ENCODE measurements at places on chromosomes 12 and 14.

GRCh38 chr12:68163560-68164081 lies 4.1 kb upstream of the IFNG start:
- DNase-seq, result no peak

- peak; percentile 71 for DNase-seq
These were observed 133.8 kb upstream of the NUDT4 start for GRCh38 chr12:93243689-93244513.

DNA sequence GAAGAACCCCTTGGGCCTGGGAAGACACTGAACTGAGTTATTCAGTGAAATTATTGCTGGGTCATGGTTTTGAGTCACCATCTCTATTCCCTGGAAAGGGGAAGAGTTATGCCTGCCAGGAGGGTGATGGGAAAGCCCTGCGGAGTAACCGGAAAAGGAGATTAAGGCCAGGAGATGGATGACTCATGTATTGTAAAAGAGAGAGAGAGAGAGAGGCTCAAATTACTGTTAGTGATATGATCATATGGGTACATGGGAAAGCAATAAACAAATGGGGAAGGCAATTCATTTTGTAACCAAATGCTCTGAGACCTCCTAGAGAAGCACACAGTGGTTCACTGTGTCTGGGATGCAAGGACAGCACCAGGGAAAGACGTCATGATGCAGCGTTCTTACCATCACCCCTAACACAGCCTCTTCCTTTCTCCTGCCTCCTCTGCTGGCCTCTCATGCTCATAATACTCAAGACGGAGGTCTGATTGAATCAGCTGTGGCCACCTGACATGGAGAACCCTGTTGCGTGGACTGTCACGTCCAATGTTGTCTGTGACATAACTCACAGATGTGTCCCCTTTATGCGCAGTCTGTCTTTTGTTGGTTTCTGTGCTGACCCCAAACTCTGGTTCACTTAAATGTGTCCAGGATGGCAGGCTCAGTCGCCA lies 243.7 kb downstream of the TMEM132D start:
- DNase-seq, result peak; percentile 73

DNA sequence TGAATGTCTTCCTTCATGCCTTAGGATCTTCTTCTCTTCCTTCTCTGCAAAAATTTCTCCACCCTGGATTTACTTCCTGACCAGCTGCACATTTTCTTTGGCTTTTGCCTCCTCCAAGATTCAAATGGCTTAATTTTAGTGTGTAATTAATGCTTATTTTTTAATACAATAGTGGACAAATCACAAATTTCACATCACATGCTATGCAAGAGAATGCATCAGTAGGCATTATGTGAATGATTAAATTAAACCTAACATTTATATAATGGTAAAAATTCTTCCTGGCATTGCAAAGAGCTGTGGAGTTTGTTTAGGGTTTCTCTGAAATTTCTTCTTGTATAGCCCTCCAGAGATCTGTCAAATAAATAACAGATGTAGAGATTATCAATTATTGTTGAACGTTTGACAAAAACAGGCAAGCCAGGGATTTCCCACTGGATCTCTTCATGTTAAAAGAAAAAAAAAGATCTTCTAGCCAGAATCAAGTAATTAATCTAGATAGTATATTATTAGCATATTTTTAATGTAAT lies 84.4 kb downstream of the NAV3 start:
- no peak for DNase-seq

DNA sequence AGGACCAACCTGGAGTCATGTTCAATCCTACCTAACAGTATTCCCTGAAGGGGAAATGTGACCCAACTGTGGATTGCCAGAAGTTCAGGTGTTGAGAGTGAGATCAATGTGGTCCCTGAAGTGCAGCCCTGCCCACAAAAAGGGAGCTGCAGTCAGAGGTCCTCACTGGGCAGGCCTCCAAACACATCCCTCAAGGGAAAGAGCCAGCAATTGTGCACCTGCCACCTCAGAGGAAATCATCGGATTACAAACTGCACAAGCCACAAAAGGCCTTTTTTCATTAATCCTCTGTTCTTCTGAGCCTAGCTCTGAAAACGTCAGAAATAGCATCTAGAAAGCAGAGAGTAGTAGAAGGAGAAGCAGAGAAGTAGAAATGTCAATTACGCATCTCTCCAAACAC lies 10.8 kb upstream of the MDM1 start:
- no peak for DNase-seq

DNA sequence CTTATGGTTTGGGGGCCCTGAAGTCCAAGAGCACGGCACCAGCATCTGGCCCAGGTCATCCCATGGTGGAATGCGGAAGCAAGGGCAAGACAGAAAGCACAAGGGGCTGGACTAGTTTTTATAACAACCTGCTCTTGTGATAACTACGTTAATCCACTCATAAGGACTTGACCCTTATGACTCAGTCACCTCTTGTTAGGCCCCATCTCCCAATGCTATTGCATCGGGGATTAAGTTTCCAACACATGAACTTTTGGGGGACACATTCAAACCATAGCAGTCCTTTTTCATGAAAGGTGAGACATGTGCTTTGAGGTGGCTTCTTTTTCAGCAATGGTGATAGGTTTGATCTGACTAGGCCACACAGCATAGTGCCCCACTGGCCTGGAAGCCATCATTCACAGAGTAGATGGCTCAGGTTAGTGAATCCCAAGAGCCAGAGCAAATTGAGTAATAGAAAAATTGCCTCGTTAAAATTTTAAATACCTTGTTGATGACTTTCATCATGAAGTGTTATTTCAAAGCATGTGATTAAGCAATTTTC lies 12.1 kb downstream of the FRMD6 start:
- no peak for DNase-seq

DNA sequence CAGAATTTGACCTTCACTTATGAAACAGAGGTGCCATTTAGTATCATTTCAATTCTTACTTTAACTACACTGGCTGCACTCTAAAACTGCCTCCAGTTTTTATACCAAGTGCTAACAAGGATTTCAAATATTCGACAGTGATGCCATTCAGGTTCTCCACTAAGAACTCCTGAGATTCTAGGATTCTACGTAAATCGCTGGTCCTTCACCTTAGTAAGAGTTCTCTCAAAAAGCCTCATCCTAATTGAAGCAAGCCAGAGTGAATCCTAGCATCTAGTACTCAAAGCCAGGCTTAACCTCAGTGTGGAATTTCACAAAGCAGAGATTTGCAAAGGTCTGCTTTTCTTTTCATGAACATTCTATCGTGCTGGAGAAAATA lies 3.5 kb downstream of the SLC38A2 start:
- no peak for DNase-seq

DNA sequence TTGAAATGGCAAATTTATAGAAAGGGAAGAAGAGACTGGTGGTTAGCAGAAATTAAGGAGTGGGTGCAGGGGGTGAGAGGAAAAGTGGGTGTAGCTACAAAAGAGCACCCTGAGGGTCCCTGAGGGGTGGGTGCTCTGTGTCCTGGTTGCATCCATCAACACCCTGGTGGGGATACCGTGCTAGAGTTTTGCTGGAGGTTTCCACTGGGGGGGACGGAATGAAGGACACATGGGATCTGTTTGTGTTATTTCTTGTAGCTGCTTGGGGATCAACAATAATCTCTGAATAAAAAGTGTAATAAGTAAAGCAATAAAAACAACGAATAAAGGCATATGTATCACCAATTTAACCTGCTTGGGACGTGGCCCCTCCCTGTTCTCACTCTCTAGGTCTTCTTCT lies 175.3 kb downstream of the KIF26A start:
- no peak for DNase-seq

DNA sequence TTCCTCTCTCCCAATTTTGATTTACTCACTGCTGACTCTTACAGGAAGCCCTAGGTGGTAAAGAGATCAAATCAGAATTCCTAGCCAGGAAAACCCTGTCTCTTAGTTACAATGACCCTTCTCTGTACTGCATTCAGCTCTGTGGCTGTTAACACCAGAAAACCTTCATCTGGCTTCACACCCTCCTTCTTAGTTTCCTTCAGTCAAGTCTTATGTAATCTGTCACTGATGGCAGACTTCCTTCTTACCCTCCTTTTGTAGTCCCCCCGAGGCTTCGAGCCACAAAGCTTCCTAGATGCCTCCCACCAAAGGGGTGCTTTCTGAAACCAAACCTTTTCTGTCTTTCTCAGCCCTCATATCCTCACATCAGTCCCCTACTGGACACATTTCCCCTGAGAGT lies 16.5 kb downstream of the NGDN start:
- no peak for DNase-seq

- no peak for DNase-seq
These were observed 179.6 kb upstream of the RPH3A start for GRCh38 chr12:112611908-112612307.

GRCh38 chr12:115051378-115051777 lies 367.4 kb upstream of the TBX3 start:
- no peak for DNase-seq

DNA sequence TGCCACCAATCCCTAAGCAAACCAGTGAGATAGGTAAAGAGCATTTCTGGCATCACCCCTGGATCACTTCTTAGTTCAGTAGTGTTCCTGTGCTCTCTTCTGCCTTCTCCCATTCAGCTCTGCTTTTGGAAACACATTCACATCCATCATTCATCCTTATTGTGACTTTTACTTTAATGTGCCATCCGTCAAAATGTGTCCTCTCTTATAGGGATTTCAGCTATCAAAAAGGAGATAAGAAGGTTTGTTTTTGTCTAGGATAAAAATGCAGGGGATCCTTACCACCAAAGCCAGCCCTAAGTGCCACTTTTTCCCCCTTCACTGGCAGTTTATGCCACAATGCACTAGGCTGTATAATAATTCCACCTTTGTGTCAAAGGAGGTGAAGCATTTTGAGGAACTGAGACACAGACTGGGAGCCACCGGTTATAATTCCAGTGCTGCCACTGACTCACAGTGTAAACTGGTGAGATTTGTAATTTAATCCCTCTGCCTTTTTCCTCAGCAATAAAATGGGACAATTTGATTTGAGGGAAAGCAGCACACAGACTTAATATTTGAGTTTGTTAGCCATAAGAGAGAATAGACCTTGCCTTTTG lies 158.6 kb downstream of the PAX9 start:
- no peak for DNase-seq

GRCh38 chr14:32192712-32193373 lies 9.0 kb upstream of the RNU6-7 start:
- no peak for DNase-seq

- no peak for DNase-seq
These were observed 15.1 kb upstream of the SUPT16H start for GRCh38 chr14:21398901-21399300.

GRCh38 chr12:124452576-124453331 lies 114.7 kb downstream of the NCOR2 start:
- no peak for DNase-seq

GRCh38 chr12:84919271-84919670 lies 6.7 kb upstream of the SLC6A15 start:
- peak; percentile 75 for DNase-seq

DNA sequence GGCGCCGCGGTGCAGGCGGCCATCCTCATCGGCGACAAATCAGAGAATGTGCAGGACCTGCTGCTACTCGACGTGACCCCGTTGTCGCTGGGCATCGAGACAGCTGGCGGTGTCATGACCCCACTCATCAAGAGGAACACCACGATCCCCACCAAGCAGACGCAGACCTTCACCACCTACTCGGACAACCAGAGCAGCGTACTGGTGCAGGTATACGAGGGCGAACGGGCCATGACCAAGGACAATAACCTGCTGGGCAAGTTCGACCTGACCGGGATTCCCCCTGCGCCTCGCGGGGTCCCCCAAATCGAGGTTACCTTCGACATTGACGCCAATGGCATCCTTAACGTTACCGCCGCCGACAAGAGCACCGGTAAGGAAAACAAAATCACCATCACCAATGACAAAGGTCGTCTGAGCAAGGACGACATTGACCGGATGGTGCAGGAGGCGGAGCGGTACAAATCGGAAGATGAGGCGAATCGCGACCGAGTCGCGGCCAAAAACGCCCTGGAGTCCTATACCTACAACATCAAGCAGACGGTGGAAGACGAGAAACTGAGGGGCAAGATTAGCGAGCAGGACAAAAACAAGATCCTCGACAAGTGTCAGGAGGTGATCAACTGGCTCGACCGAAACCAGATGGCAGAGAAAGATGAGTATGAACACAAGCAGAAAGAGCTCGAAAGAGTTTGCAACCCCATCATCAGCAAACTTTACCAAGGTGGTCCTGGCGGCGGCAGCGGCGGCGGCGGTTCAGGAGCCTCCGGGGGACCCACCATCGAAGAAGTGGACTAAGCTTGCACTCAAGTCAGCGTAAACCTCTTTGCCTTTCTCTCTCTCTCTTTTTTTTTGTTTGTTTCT lies 1.7 kb downstream of the HSPA2 start:
- DNase-seq, result no peak

DNA sequence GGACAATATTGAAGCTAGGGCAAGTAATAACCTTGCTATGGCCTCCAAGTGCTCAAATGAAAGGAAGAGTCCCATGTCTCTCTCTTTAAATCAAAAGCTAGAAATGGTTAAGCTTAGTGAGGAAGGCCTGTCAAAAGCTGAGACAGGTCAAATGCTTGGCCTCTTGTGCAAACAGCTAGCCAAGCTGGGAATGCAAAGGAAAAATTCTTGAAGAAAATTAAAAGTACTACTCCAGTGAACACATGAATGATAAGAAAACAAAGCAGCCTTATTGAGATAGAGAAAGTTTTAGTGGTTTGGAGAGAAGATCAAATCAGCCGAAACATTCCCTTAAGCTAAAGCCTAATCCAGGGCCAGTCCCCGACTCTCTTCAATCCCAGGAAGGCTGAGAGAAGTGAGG lies 84.1 kb upstream of the PLEKHA5 start:
- DNase-seq, result no peak

GRCh38 chr12:23781118-23781517 lies 168.4 kb downstream of the SOX5 start:
- DNase-seq, result no peak

- no peak for DNase-seq
These were observed 13.6 kb downstream of the EXOC3L4 start for GRCh38 chr14:103107941-103108748.

GRCh38 chr14:70188659-70189455 lies at the start of gene SLC8A3:
SLC8A3 (minus strand) TSS chr14:70188951; CDS start chr14:70168422, 20,529 bp downstream.
- DNase-seq, result peak; percentile 37

GRCh38 chr12:102659200-102659911 lies 179.0 kb upstream of the IGF1 start:
- DNase-seq, result no peak

DNA sequence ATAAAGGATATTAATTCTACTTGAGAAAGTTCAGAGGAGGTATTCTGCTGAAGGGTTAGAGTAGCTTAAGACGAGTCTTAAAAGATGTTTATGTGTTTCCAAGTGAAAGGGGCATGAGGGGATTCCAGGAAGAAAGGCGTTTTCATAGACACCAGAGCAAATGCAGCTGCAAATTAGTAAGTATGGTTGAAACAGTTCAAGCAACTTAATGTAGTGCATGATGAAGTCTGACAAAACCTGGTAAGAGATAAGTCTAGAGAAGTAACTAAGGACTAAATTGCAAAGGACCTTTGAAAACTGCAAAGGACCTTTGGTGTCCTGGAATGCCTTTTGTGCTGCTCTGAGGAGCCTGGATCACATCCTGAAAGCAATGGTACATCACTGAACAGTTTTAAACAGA lies 11.5 kb downstream of the LUM start:
- no peak for DNase-seq

- DNase-seq, result no peak
These were observed 49.2 kb downstream of the FGD4 start for GRCh38 chr12:32448586-32448985.

- peak; percentile 71 for DNase-seq
These were observed 1.3 kb downstream of the BBS10 start for GRCh38 chr12:76346798-76347420.
